ENCODE measurements at places on chromosomes 1 and 21.
A peak's percentile ranks its signal among the peaks of the same experiment; 100 is the strongest.

DNA sequence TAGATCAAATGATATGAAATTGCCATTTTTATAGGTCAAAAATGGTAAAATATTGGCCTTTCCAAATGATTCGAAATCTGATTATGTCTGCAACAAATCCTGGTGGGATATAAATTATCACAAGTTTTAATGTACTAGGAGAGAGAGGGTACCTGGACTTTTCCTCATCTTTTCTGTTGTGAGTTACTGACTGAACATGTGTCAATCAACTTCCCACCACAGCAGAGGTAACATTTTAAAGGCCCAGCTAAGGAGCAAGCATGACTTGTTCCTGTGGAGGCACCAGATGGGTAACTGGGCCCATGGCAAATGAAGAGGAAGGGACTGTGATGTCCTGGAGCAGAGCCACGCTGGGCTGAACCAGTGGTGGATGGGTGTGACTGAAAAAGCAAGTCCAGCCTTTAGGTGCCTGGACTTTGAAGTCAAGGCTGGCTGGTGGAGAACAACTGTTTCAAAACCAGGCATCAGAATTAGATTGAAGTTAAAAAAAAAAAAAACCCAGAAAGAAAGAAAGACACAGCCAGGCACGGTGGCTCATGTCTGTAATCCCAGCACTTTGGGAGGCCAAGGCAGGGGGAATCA lies 6.6 kb downstream of the MR1 start:
- DNase-seq, result no peak

GRCh38 chr1:3690282-3691065 lies 38.2 kb downstream of the TP73 start:
- peak; percentile 20 for DNase-seq

DNA sequence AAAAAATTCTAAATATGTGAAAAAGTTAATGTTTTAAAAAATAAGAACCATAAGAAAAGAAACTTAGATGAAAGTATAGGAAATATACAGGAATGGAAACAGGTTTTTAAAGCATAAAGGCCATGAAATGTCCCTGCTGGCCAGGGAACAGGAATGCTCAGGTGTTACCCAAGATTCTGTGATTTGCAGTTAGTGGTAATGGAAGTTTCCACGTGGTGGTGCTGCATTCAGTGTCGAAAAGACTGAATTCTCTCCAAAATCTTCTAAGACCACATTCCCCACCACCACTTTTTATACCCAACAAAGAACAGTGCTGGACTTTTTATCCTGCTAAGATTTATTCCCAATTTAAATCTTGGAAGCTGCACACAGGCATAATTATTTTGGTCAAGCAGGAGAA lies 126.2 kb downstream of the PRRX1 start:
- DNase-seq, result no peak

DNA sequence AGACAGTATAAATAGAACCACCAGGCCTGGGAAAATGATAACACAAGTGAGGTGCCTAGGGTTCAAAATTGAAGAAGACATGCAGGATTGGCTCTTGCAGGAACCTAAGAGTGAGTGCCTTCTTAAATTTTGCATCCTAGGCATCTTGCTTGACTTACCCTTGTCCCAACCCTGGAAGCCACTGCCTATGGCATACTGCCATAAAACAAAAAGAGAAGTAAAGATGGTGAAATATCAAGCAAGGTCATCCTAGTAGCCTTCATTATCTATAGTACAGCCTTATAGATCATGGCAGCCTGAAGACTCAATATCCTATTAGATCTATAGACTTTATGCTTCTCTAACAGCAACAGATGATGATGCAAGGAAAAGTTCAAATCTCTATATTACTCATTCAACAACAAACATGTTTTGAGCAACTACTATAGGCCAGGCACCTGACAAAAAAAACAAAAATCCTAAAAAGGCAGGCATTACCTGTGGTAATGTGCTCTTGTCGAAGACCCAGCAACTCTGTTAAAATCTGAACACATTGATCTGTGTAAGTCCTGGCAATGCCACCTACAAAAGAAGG lies 6.3 kb downstream of the AP4B1 start:
- DNase-seq, result no peak

DNA sequence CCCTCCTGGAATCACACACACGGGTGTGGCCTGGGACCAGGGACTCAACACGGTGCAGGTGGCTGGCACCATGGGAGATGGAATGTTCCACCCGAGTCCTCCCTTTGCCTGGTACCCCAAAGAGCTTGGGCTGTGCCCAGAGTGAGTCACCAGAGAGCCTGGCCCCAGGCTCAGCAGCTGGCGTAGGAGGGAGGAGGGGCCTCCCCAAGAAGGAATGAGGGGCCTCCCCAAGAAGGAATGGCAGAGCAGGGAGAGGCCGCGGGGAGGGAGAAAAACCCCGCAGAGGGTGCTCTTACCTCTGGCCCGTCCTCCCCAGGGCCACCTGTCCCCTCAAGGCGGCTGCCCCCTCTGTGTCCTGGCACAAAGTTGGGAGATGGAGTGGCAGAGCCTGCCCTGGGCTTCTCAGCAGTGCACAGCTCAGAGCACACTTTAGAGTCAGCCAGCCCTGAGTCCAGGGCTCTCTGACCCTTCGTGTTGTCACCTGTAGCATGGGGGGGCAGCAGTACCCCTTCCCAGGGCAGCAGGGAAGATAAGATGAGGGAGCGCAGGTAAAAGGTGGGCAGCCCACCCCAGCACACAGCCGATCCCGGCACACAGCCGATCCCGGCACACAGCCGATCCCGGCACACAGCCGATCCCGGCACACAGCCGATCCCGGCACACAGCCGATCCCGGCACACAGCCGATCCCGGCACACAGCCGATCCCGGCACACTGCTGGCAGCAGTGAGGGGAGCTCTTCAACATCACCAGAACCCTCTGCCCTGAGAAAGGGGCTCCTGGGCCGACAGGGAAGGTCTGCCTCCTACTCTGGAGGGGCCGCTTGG lies 20.2 kb upstream of the KCNAB2 start:
- no peak for DNase-seq

DNA sequence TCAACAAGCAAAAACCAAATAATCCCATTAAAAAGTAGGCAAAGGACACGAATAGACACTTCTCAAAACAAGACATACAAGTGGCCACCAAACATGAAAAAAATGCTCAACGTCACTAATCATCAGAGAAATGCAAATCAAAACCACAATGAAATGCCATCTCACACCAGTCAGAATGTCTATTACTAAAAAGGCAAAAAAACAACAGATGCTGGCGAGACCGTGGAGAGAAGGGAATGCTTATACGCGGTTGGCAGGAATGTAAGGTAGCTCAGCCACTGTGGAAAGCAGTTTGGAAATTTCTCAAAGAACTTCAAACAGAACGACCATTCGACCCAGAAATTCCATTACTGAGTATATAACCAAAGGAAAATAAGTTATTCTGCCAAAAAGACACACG lies 145.1 kb upstream of the EDN2 start:
- DNase-seq, result no peak

DNA sequence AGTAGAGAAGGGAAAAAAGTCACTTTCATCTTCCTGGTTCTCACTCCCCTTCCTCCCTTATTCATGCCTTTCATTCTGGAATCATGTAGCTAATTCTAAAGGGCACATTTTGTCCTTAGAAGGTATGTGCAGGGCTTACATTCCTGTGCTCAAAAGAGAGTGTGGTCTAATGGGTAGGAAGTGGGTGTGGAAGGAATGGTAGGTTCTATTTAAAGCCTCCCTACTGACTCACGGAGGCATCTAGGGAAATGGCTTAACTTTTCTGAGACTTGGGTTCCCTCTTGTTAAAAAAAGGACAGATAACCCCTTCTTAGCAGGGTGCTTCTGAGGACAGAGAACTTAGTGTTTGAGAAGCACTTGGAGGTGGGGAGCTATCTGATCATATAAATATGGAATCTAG lies 249.3 kb upstream of the DUSP10 start:
- DNase-seq, result no peak

DNA sequence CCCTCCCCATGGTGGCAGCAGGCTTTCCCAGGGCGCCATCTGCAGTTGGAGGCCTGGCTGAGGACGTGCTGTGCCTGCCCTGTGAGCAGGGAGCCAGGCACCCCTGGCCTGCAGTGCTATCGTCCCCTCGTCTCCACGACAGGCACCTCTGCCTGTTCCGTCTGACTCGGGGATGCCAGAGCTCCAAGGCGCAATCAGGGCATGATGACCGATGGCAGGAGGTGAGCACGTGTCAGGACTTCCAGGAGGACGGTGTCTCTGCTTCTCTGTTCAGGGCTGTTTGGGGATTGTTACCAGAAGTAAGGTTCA lies 125.2 kb downstream of the PCBP3 start:
- DNase-seq, result no peak

DNA sequence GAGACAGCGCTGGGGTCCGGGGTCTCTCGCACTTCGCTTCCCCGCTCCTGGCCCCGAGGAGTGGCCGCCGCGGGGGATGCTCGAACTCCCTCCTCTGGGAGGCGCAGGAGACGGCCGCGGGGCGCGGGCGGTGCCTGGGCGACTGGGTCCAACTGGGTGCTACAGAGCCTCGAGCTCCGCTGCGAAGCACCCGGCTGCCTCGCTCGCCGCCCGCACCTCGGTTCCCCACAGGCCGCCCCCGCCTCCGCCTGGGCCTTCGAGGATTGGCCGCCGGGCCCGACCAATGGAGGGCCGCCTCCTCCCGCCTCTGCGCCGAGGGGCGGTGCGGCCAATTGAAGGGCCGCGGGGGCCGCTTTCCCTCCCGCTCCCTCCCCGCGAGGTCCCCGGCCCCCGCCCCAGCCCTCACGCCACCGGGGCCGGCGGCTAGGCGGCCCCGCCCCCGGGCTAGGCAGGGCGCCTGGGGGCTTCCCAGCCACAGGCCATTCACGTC lies at the start of gene CNN3:
TSS of gene CNN3 (minus strand) at position 196 of the 490 bp plus-strand sequence. CDS start 216 bp downstream, outside the sequence.
- peak; percentile 71 for DNase-seq

- DNase-seq, result no peak
Observed at GRCh38 chr1:230143534-230143933, 76.5 kb downstream of the GALNT2 start.

- peak; percentile 62 for DNase-seq
Observed at GRCh38 chr21:41168391-41169257, 664 bp downstream of the BACE2 start.

- DNase-seq, result no peak
Observed at GRCh38 chr1:86646256-86646655, 58.1 kb upstream of the SH3GLB1 start.

DNA sequence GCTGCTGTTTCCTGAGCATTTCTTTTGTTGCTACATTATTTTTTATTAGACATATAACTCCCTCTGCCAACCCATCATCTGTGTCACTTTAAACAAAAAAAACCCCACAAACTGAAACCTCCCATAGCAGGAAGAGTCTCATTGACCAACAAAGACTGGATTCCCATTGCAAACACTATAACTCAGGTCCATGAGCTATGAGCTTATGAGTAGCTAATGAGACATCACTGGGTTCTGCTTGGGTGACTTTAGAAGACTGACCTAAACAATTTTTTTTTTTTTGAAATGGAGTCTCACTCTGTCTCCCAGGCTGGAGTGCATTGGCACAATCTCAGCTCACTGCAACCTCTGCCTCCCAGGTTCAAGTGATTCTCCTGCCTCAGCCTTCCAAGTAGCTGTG lies 212.8 kb downstream of the LTN1 start:
- DNase-seq, result no peak

- DNase-seq, result no peak
Observed at GRCh38 chr1:199303035-199303434, 664.2 kb downstream of the PTPRC start.

DNA sequence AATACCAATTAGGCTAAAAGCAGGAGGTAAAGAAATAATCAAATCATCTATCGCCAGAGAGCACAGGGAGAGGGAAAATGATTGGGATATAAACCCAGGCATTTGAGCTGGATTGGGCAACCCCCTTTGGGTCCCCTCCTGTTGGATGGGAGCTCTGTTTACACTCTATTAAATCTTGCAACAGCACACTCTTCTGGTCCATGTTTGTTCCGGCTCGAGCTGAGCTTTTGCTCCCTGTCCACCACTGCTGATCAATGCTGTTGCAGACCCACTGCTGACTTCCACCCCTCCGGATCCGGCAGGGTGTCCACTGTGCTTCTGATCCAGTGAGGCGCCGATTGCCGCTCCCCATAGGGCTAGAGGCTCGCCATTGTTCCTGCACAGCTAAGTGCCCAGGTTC lies 493.8 kb downstream of the MATN1 start:
- DNase-seq, result no peak

GRCh38 chr1:38093569-38094520 lies 47.3 kb upstream of the POU3F1 start:
- no peak for DNase-seq

- no peak for DNase-seq
Observed at GRCh38 chr1:98389809-98390208, 271.7 kb upstream of the SNX7 start.

DNA sequence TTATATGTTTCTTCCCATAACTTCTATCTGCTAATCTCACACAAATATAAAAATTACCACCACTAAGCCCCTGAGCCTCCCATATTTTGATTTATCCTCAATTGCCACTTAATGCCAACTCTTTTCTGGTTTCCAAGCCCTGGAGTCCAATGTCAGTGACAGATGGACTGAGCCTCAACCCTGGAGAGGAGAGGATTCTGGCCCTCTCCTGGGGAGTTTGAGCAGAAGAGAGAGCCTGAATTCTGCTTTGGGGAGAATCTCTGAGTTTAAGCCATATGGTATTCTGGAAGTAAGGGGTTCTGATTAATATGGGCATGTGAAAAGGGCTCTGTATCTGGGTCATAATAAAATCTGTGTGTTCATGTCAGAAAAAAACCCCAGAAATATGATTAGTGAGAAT lies 8.5 kb downstream of the CADM3 start:
- DNase-seq, result peak; percentile 94

DNA sequence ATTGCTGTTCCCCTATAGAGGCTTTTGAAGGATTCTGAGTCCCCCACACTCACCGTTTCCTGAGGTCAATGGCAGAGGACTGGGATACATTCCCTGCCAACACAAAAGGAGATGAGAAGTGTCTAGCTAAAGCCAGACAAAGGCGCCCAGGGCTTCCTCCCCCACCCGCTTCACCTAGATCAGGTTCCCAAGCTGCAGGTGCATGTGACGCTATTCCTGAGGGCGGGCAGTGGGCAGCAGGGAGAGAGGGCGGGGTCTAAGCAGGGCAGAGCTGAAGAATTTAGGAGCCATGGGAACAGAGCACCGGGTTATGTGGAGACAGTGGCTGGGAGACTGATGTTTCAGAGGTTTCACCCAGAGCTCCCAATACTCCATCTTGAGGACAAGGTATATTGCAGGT lies 6.0 kb upstream of the ARHGEF2 start:
- DNase-seq, result no peak

DNA sequence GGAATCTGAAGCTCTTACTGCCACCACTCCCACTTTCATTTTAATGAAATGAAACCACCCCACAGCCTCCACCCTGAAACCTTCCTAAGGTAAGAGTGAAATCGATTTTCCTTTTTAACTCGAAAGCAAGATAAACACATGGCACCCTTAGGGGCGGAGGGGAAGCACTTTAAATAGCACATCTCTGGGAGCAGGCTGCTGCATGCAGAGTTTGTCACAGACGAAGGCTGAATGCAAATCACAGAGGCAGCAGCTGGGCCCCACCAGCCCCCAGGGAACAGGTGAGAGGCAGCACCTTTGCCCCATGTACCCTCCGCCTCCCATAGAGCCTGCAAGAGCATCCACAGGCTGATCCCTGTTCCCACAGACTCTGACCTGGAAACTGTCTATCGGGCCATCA lies 60.0 kb upstream of the GRIK3 start:
- no peak for DNase-seq
